ENCODE measurements at places on chromosomes 3 and 15.
A peak's percentile ranks its signal among the peaks of the same experiment; 100 is the strongest.

DNA sequence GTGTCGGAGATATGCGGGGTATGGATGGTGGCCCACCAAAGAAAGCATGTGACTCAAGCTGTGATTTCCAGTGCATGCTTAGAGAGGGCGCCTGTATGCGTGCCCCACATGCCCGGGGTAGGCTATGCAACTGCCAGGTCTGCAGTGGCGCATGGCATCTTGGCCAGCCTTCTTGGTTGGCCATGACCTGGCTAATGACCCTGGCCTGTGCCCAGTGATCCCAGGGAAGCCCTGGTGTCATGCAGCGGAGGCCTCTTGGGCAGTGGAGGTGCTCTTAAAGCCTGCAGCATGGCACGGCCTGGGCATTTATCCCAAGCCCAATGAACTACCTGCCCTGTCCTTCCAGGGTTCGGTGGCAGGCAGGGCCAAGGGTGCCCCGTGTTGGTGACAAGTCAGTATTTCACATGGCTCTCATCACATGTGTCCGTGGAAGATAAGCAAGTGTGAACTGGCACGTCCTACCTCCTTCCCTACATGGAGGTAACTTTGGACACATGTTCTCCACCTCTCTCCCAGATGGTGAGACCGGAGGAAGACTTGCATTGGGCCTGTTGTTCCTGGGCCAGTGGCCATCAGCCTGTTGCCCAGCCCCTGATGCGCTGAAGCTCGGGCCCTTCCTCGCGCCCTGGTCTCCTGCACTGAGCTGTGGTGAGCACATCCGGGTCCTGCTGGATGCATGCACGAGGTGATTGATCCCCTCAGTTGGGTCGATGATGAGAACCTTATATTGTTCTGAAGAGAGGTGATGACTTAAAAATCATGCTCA, 192.0 kb downstream of the UBE3A start:
- DNase-seq = no peak

DNA sequence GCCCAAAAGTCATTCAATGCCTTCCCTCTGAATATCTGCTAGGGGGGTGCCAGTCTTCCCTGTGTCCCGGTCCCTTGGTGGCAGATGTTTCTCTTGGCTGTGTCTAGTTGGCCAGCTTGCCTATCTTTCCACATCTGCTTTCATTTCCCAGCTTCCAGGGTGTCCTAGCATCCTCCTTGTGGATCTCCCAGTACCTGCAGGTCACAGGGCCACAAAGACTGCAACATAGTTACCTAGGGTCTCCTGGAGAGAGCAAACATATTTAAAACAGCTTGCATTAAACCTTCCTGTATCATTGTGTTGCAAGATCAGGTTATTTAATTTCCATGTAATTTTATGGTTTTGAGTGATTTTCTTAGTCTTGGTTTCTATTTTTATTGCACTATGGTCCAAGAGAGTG, 400.1 kb downstream of the GRM7 start:
- DNase-seq = no peak

- no peak for DNase-seq
Measured at GRCh38 chr15:90838139-90838538, 30.2 kb upstream of the FURIN start.

GRCh38 chr3:53812434-53812833, 33.8 kb downstream of the CHDH start:
- DNase-seq = no peak

DNA sequence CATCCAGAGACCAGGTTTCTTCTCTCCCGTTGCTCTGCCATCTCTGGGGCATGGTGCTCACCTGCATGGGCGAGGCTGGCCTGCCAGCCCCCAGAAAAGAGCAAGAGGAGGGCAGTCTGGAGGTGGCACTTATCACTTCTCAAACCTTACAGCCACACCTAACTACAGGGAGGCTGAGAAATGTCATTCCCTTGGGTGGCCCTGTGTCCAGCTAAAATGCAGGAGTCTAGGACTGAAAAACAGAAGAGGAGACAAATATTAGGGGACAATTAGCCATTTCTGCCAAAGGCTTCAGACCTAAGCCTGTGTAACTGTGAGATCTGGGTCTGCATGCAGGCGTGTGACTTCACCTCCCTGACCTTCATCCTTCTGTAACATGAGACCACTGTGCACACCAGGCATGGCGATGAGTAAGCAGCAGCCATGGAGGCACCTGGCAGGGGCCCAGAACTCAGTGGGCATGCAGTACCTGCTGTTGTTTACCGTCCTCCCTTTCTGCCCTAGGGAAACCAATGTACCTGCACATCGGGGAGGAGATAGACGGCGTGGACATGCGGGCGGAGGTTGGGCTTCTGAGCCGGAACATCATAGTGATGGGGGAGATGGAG, 83.4 kb downstream of the MESD start:
- peak; percentile 59 for DNase-seq
